Activated CD8-positive, alpha-beta T cell treated with anti-CD3 and anti-CD28 coated beads, Interleukin-2, amount 10 ng/mL, durations not matched to agents 7 days and 5 days (primary cell): ENCODE measurements at places on chromosomes 11 and 22. TPM values are rescaled to one million over a fixed set of nuclear protein-coding genes. Genes with fewer than 3 reads are reported as not detected.

GRCh38 chr22:40009292-40009774, 14.6 kb downstream of the FAM83F start:
- no peak for DNase-seq
- H3K27me3 ChIP-seq = peaks cover 34% of the 10 kb centered on the region
- peak overlapping the region; percentile 50 for H3K4me3 ChIP-seq
- H3K27ac ChIP-seq = peak overlapping the region; percentile 70

DNA sequence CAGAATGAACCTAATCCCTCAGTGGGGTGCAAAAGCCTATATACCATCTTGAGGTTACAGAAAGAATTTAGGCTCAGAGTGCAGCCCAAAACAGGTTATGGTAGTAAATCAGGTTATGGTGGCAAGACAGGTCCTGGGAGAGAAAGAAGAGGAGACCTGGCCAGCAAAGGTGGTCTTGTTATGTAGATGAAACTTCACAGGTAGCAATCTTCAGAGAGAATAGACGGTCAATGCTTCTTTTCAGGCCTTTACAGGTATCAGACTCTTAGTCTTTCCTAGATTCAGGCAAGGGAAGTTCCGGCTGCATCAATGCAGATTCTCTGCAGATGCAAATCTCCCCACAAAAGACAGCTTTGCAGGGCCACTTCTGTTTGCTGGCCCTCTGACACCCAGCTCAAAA, 45.8 kb upstream of the SORL1 start:
- H3K27me3 ChIP-seq = no peaks in the 10 kb centered on the region
- H3K4me3 ChIP-seq = no peak overlapping the region
- H3K36me3 ChIP-seq = peaks cover 1% of the 10 kb centered on the region
- DNase-seq = no peak
- no peaks in the 10 kb centered on the region for H3K4me1 ChIP-seq

DNA sequence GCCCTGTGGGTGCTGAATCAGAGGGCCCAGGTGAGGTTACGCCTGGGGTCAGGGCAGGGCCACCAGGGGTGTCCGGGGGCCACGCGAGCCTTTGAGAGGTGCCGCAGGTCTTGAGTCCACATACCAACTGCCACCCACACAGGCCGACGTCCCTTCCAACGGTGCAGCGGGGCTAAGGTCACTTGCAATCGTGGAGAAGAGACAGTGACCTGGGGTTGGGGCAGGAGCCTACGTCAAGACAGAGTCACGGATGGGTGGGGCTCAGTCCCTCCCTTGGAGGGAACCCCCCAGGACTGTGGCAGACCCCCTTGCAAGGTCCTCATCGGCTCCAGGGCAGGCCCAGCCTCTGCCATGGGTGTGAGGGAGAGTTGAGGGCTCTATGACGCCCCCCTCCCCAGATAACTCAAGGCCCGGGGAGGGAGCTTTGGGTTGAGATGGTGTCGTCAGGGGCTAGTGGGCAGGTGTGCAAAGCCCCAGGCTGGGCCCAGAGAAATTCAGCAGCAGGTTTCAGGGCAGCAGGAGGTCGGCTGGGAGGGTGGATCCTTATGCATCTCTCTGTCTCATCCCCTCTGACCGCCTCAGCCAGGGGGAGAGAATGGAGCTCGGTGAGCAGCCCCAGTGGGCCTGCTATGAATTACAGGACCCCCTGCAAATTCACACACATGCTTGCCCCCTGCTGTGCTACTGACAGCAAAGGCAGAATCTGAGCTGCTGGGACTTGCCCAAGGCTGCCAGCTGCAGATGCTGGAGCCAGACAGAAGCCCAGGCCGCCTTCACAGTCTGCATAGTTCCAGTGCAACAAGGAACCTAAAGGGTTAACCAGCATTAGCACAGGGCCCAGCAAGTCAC, 60.0 kb downstream of the MYEOV start:
- H3K27me3 ChIP-seq = no peaks in the 10 kb centered on the region
- no peak overlapping the region for H3K4me3 ChIP-seq
- H3K36me3 ChIP-seq = no peaks in the 10 kb centered on the region
- peaks cover 10% of the 10 kb centered on the region for H3K4me1 ChIP-seq
- no peak overlapping the region for H3K27ac ChIP-seq
- no peak for DNase-seq

DNA sequence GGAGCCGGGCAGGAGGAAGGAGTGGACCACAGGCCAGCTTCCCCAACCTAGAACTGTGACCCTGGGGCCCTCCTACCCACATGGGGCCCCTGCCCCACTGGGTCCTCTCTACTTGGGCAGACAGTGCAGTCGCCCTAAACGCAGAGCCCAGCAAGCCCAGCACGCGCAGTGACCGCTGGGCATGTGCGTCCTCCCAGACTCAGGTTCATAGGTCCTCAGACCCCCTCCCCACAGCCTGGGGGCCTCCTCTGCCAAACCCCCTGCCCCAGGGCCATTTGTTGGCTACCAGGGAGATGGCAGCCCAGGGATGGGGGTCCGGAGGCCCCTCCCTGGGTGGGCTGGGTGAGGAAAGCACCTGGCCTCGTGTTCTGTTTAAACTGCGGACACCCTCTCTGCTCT, 23.9 kb downstream of the RTN4R start:
- H3K27me3 ChIP-seq = no peaks in the 10 kb centered on the region
- peaks cover 51% of the 10 kb centered on the region for H3K4me1 ChIP-seq
- peak overlapping the region; percentile 97 for H3K27ac ChIP-seq
- H3K4me3 ChIP-seq = peak overlapping the region; percentile 63

DNA sequence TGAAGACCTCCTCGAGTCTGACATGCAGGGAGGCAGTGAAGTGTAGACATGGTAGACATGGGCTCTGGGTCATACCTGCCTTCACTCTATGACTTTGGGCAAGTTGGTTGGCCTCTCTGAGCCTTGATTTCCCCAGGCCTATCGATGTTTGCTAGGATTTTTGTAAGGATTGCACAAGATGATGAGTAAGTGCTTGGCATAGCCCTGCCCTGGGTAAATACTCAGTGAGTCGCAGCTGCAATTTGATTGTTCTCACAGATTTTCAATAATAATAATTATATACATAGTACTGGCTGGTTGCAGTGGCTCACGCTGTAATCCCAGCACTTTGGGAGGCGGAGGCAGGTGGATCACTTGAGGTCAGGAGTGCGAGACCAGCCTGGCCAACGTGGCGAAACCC, 18.1 kb downstream of the MCM5 start:
- no peaks in the 10 kb centered on the region for H3K27me3 ChIP-seq
- DNase-seq = no peak
- no peaks in the 10 kb centered on the region for H3K4me1 ChIP-seq
- peaks cover 72% of the 10 kb centered on the region for H3K36me3 ChIP-seq

DNA sequence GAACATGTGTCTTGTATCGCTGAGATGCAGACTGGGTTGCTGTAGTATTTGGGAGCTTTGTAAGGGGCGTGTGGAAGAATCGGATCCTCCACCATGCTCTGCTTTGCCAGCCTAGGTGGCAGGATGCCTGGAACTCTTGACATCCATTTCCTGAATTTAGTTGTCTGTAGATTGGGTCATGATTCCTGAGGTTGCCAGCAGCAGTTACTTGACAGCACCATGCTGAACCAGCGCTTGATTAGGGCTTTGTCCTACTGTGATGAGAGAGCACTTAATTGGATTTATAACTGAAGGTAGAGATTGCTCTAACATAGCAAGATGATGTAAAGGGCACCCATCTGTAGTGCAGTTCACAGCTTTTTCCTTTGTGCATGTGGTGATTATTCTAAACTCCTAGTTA, 75.6 kb upstream of the HORMAD2 start:
- H3K36me3 ChIP-seq = peaks cover 9% of the 10 kb centered on the region
- H3K4me1 ChIP-seq = peaks cover 11% of the 10 kb centered on the region
- H3K27me3 ChIP-seq = no peaks in the 10 kb centered on the region
- DNase-seq = no peak
- H3K4me3 ChIP-seq = no peak overlapping the region

DNA sequence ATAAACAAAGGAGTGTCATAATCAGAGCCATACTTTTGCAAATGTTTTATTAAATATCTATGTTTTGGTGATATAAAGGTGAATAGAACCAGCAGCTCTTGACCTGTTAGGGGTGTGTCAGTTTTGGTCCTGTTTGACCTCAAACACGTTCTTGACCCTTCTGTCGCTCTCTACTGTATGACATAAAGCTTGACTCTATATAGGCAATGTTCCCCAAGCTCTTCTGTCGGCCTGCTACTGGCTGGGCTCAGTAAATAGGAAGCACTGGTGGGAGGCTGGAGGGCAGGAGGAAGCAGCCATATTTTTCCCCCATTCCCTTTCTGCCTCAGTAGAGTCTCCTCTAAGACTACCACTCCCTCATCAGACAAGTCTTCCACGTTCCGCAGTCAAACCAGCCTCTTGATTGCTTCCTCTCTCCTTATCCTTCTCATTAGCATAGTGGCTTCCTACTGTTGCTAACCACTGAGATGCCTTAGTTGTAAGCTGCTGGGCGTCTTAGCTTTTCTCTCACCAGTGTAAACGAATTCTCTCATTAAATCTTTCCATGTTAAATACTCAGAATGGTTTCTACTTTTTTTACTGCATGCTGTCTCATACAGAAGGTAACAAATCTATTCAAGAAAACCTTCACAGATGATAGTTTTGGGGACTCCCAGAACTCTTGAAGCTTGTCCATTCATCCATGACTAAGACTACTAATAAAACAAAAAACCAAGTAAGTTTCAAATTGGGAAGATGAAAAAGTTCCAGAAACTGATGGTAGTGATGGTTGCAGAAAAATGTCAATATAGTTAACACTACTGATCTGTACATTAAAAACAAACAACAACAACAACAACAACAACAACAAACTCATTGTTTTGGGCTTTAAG, 3.3 kb downstream of the NPAT start:
- H3K27me3 ChIP-seq = no peaks in the 10 kb centered on the region
- H3K36me3 ChIP-seq = peaks cover 64% of the 10 kb centered on the region
- DNase-seq = no peak
- peak overlapping the region; percentile 60 for H3K4me3 ChIP-seq

GRCh38 chr22:39446239-39446721, 10.5 kb upstream of the MGAT3 start:
- peaks cover 8% of the 10 kb centered on the region for H3K36me3 ChIP-seq
- no peak for DNase-seq
- peaks cover 1% of the 10 kb centered on the region for H3K27me3 ChIP-seq
- peak overlapping the region; percentile 80 for H3K4me3 ChIP-seq
- H3K4me1 ChIP-seq = peaks cover 59% of the 10 kb centered on the region

Gene SCUBE2
- total RNA-seq = 0.65 TPM

Gene TPBGL
- total RNA-seq = 0.13 TPM

Gene PANX3
- total RNA-seq = not detected

Gene ILK
- total RNA-seq = 197 TPM

Gene TP53AIP1
- total RNA-seq = not detected

Gene CALCA
- not detected for total RNA-seq

Gene MOV10L1
- not detected for total RNA-seq

Gene CNIH2
- 2.7 TPM for total RNA-seq

Gene TRIM49B
- not detected for total RNA-seq

Gene LYVE1
- total RNA-seq = not detected
